Kidney (tissue), 22 donors: ENCODE measurements at places on chromosomes 11 and 22. TPM values are rescaled to one million over a fixed set of nuclear protein-coding genes. Genes with fewer than 3 reads are reported as not detected.

DNA sequence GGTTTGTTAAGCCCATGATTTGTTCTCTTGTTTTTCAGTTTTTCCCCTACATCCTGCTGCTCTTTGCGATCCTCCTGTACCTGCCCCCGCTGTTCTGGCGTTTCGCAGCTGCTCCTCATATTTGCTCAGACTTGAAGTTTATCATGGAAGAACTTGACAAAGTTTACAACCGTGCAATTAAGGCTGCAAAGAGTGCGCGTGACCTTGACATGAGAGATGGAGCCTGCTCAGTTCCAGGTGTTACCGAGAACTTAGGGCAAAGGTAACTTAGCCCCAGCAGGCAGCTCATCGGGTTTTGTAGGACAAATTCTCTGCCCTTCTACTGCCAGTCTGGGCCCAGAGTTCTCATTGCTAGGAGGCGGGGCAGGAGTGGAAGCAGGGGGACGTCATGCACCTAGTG is 49.7 kb downstream of the PANX1 start:
- DNase-seq = no peak

Gene SIK2
- total RNA-seq = 40.1 TPM

- no peak for DNase-seq
Measured at GRCh38 chr11:131824771-131825170, 454.4 kb downstream of the NTM start.

DNA sequence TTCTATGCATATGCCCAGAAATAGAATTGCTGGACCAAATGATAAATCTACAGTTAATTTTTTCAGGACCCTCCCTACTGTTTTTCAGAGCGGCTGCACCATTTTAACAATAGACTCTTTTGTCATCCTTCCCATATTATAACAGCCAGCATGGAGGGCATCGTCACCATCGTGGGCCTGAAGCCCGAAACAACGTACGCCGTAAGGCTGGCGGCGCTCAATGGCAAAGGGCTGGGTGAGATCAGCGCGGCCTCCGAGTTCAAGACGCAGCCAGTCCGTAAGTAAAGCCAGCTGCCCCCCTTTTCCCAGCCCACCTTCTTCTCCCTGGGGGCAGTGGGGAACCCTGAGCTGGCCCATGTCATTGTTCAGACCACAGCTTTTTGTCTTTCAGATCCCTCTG is 79.5 kb upstream of the TTC12 start:
- DNase-seq = no peak

- no peak for DNase-seq
Measured at GRCh38 chr11:69560141-69560790, 78.8 kb downstream of the LINC01488 start.

Gene LRFN4
- 22.3 TPM for total RNA-seq

Gene BLID
- total RNA-seq = not detected
